ENCODE measurements at places on chromosomes 1 and 21. TPM values are rescaled to one million over a fixed set of nuclear protein-coding genes. Genes with fewer than 3 reads are reported as not detected.

GRCh38 chr1:93022580-93022979 lies 56.5 kb upstream of the MTF2 start:
- H3K27me3 ChIP-seq = no peaks in the 10 kb centered on the region
- H3K27ac ChIP-seq = no peak overlapping the region
- no peaks in the 10 kb centered on the region for H3K36me3 ChIP-seq
- no peaks in the 10 kb centered on the region for H3K4me1 ChIP-seq
- no peak for DNase-seq

DNA sequence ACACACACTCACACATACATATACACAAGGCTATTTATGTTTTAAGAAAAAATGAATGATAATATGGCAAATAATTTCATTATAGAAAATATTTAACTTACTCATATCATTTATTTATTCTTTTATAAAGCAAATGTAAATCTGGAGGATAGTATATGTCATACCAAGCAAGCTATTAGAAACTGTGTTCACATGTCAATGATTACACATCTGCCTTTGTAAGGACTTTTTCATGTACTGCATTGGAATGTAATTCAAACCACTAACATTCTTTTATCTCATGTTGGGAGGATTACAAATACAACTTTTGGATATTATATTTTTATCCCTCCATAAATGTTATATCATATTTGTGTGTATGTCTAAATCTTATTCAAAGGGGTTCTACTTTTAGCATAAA lies 1887.4 kb downstream of the NCAM2 start:
- H3K27ac ChIP-seq = no peak overlapping the region
- no peaks in the 10 kb centered on the region for H3K4me1 ChIP-seq
- no peaks in the 10 kb centered on the region for H3K27me3 ChIP-seq
- no peak for DNase-seq
- no peaks in the 10 kb centered on the region for H3K36me3 ChIP-seq
- H3K4me3 ChIP-seq = no peak overlapping the region

GRCh38 chr1:244316407-244316806 lies 135.3 kb downstream of the ADSS2 start:
- H3K4me1 ChIP-seq = peaks cover 24% of the 10 kb centered on the region
- no peaks in the 10 kb centered on the region for H3K27me3 ChIP-seq
- H3K36me3 ChIP-seq = no peaks in the 10 kb centered on the region
- H3K27ac ChIP-seq = no peak overlapping the region

DNA sequence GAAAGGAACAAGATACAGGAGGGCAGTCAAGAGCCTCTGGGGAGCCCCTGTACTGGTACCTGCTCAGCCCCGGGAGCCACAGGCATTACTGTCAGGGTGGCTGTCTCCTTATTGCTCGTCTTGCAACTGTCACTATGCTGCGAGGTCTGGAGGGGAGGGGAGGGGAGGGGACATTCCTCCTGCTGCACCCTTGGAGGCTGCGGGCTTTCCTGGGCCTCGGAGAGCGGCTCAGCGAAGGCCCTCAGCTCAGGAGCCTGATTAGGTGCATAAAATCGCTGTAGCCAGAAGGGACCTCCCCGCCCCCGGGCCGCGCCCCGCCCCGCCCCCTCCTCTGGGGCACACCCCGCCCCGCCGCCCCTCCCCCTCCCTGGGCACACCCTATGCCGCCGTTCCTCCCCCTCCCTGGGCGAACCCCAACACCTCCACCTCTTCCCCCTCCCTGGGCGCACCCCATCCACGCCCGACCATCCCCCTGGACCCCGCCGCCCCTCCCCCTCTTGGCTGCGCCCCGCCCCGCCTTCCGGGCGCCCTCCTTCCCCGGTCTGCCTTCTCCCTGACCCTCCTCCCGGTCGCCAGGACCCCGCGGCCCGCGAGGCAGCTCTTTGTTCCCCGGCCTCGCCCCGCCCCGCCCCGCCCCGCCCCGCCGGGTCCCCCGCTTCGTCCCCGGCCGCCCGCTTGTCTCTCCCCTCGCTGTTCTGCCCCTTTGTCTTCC lies 35.5 kb downstream of the CACHD1 start:
- no peak for DNase-seq
- no peak overlapping the region for H3K27ac ChIP-seq
- peaks cover 7% of the 10 kb centered on the region for H3K4me1 ChIP-seq
- H3K4me3 ChIP-seq = no peak overlapping the region

- H3K4me3 ChIP-seq = no peak overlapping the region
- H3K36me3 ChIP-seq = no peaks in the 10 kb centered on the region
- DNase-seq = peak; percentile 53
- H3K27ac ChIP-seq = peak overlapping the region; percentile 7
These were observed 16.3 kb downstream of the PDZK1 start for GRCh38 chr1:145690587-145691558.

DNA sequence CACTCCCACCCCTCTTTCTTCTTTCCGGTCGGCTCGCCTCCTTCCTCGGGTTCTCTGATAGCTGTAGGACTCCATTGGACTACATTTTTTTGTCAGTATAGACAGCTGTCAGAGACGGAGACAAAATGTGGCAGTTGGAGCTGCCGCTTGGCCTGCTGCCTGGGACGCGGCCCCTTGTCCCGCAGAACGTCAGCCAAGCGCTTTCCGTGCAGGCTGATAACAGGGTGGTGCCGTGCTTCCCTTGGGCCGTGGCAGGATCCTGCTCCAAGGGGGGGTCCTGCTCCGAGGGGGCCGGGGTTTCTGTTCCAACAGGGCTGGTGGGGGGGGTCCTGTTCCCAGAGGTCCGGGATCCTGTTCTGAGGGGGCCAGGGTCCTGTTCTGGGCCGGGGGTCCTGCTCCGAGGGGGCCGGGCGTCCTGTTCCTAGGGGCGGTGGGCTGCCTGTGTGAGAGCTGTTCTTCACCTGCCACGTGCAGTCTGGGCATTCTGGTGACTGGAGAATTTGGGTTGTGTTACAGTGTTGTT lies 4.9 kb downstream of the SKI start:
- no peaks in the 10 kb centered on the region for H3K36me3 ChIP-seq
- peak overlapping the region; percentile 84 for H3K27ac ChIP-seq
- H3K4me3 ChIP-seq = peak overlapping the region; percentile 97
- no peak for DNase-seq

- no peak overlapping the region for H3K4me3 ChIP-seq
- H3K4me1 ChIP-seq = no peaks in the 10 kb centered on the region
- H3K36me3 ChIP-seq = no peaks in the 10 kb centered on the region
- no peak overlapping the region for H3K27ac ChIP-seq
- H3K27me3 ChIP-seq = no peaks in the 10 kb centered on the region
These were observed 79.8 kb upstream of the CYYR1 start for GRCh38 chr21:26652854-26653253.

TPTE gene
- not detected for total RNA-seq

KRTAP7-1 gene
- total RNA-seq = not detected

TFB2M gene
- 9.6 TPM for total RNA-seq

BGLAP gene
- total RNA-seq = 7.2 TPM

All from CD4-positive, alpha-beta memory T cell (primary cell).